CD4-positive, alpha-beta T cell treated with Interleukin-4 for 4 hours (primary cell): ENCODE measurements at places on chromosomes 12 and 14.

GRCh38 chr12:125015680-125016310 lies 22.4 kb downstream of the BRI3BP start:
- no peak for DNase-seq

DNA sequence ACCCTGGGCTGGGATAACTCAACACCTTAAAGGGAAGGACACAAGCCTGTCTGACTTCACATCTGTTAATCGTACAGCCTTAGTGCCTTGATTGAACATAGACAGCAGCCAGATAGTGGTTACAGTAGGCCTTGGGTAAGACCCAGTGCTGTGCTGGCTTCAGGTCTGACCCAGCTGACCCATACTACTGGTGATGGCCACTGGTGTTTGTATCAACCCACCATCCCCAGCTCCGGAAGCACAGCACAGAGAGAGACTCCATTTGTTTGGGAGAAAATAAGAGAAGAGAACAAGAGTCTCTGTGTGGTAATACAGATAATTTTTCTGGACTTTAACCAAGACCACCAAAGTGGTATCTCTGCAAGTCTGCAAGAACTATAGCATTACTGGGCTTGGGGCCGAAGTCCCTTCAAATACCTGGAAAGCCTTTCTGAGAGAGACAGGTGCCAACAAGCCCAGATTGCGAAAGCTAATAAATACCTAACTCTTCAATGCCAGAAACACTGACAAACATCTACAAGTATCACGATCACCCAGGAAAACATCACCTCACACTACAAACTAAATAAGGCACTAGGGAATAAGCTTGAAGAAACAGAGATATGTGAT lies 330.1 kb upstream of the GARIN2 start:
- DNase-seq = no peak

DNA sequence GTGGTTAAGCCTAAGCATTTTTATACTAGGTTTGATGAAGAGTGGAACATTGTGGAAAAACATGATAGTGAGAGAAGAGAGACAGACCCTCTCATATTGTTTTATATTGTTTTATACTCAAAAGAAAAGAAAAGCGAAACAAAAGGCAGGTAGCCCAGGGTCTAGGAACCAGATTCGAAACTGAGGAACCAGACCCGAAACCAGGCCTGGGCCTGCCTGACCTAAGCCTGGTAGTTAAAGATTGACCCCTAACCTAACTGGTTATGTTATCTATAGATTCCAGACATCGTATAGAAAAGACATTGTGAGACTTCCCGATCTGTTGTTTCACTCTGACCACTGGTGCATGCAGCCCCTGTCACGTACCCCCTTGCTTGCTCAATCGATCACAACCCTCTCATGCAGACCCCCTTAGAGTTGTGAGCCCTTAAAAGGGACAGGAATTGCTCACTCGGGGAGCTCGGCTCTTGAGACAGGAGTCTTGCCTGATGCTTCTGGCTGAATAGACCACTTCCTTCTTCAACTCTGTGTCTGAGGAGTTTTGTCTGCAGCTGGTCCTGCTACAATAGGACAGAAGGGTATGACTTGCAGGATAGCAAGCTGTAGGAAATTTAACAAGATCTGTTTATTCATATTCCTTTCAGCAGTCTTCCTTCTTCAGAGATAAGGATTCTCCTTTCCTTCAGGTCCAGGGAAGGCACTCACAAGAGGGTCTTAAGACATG lies 147.1 kb upstream of the PLEKHA5 start:
- DNase-seq = no peak

DNA sequence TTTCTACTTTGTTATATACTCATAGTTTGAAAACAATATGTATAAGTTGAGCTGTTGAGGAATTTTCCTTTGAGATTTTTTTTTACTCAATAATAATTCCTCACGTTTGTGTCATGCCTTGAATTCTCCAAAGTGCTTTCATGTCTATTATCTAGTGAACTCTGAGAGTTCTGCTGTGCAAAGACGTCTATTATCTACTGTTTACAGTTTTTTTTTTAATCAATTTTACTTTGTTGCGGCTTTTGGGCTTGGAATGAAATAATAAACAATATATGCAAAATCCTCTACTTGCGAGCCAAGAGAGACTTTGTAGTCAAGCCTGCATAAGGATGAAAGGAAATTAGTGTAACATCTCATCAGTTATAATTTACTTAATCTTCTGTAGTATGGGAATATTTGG lies 107.2 kb upstream of the FRMD6 start:
- DNase-seq = no peak

DNA sequence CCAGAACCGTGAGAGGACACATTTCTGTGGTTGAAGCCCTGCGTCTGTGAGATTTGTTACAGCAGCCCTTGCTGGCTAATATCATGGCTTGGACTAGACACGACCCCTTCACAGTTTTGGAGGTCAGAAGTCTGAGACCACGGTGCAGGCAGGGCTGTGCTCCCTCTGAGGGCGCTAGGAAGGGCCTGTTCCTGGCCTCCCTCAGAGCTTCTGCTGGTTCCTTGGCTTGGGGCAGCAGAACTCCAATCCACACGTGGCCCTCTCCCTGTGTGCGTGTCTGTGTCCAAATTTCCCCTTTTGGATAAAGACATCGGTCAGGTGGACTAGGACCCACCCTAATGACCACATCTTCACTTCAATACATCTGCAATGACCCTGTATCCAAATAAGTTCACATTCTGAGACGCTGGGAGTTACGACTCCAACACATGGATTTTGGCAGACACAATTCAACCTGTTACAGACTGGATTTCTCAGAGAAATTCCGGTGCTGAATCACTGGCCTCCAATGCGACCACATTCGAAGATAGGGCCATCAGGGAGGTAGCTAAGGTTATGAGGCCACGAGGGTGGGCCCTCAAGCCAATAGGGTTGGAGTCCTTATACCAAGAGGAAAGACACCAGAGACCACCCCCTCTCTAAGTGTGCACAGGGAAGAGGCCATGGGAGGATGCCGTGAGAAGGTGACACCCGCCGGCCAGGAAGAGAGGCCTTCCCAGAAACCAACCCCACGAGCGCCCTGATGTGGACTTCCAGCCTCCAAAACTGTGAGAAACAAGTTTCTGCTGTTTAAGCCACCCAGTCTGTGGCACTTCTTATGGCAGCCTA lies 43.6 kb upstream of the PPP2R5C start:
- no peak for DNase-seq

DNA sequence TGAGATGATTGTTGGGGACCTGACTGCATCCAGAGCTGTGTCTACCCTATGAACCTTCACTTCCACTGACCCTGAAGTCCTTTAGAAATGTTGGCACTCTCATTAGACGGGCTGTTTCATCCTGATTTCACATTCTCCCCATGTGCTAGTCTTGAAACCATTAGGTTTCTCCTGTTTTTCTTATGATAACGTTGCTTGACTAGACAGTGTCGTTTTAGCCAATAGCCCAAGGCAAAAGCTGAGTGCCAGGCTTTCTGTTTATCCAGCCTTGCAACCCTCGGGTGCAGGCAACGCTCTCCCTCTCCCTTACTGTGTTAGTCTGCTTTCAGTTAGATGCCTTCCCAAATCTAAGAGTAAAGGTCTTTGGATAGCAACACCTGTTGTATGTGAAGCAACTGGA lies 30.1 kb downstream of the DACT1 start:
- no peak for DNase-seq

DNA sequence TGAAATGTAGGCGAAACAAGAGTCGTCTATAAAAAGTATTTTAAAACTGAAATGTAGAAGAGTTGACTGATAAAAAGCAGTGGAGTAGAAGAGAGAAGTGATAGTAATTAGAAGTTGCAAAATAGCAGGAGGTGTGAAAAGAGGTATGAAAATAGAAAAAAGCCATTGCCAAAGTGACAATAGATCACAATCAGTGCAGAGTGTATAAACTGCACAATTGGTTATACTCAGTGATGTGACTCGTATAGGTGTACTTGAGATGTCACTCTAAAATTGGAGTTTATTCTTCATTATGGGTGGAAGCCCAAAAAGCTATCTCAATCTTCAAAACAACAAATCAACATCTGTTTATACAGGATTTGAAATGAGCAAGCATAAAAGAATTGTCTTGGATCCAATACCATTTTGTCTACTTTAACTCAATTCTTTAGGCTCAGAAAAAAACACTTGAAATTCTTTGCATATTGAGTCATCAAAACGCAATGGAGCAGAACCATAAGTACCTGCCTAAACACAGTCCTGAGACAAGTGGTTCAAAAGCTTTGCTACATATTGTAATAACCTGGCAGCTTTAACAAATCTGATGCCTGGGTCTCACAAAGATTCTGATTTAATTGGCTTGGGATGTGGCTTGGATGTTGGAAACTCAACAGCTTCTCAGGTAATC lies 8.8 kb downstream of the IKBIP start:
- no peak for DNase-seq

GRCh38 chr14:44657203-44657602 lies 150.1 kb upstream of the FSCB start:
- no peak for DNase-seq

- no peak for DNase-seq
These were observed 18.6 kb downstream of the OR6S1 start for GRCh38 chr14:20622816-20623291.

DNA sequence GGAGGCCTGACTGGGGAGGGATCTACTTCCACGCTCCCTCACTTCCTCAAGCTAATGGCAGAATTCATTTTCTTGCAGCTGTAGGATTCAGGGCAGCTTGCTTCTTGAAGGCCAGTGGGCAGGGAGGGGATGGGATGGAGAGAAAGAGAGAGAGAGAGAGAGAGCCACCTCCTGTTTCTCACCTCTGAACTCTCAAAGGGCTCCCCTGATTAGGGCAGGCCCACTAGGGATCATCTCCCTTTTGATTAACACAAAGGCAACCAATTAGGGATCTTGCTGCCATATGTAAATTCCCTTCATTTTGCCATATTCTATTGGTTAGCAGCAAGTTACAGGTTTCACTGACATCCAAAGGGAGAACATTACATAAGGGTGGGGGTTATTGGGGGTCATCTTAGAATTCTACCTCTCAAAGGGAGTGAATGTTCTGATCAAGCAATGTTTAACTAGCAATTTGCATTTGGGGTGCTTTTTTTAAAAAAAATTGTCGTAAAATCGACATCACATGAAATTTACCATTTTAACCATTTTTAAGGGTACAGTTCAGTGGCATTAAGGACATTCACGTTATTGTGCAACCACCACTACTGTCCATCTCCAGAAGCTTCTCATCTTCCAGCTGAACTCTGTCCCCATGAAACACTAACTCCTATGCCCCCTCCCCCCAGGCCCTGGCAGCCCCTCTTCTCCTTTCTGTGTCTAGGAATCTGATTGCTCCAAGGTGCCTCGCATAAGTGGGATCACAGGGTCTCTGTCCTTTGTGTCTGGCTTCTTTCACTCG lies 47.3 kb upstream of the NCOR2 start:
- no peak for DNase-seq

DNA sequence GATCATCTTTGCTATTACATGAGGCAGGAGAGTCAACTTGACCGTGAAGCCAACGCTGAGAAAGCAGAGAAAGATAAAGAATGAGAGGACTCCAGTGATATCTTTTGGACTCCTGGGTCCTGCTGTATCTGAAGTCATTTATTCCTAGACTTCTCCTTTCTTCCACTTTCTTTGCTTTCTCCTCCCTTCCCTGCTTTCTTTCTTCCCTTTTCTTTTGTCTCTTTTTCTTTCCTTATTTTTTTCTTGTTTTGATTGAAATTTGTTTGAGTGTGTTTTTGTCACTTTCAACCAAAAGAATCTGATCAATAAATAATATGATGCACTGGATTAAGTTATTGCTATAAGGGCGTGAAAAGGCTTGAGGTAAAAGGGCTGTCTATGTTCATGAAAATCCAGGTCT lies 13.4 kb upstream of the GALNT6 start:
- no peak for DNase-seq

DNA sequence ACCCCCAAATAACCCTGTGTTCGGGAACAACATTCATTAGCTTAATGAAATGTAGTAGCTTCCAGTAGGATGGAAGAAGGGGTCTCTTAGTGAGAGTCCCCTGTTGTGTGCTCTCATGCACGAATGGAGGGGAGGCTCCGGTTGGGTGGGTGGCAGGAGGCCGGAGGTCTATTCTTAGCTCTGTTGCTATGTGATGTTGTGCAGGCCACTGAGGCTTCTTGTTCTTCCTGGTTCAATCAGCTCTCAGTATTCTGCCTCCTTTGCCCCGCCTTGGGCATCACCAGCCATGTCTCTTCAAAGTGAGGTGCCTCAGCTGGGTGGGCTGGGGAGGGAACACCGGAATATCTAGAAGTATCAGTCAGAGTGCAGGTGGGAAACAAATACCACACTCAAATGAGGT lies 50.8 kb downstream of the KCNA1 start:
- DNase-seq = no peak

DNA sequence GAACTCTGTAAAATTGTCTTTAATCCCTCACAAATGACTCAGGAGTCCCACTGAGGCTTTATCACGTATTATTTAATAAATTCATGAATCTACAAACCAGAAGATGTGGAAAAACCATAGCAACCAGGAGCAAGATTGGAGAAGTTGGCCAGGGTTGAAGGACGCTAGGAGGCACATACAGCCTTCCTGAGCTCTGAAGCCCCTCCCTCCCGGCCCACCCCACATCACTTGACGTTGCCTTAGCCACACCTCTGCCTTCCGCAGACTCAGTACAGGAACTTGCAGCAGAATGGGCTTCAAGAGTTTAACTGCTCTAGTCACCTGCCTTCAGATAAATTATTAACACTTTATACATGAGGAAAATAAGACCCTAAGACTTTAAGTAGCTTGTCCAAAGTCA lies 33.9 kb downstream of the SLC35F4 start:
- DNase-seq = no peak

- DNase-seq = no peak
These were observed 14.0 kb upstream of the CRADD start for GRCh38 chr12:93663006-93663728.
